ENCODE measurements at places on chromosomes 2 and 18.

- no peak for DNase-seq
These were observed 137.3 kb downstream of the CCDC148 start for GRCh38 chr2:158319269-158319668.

DNA sequence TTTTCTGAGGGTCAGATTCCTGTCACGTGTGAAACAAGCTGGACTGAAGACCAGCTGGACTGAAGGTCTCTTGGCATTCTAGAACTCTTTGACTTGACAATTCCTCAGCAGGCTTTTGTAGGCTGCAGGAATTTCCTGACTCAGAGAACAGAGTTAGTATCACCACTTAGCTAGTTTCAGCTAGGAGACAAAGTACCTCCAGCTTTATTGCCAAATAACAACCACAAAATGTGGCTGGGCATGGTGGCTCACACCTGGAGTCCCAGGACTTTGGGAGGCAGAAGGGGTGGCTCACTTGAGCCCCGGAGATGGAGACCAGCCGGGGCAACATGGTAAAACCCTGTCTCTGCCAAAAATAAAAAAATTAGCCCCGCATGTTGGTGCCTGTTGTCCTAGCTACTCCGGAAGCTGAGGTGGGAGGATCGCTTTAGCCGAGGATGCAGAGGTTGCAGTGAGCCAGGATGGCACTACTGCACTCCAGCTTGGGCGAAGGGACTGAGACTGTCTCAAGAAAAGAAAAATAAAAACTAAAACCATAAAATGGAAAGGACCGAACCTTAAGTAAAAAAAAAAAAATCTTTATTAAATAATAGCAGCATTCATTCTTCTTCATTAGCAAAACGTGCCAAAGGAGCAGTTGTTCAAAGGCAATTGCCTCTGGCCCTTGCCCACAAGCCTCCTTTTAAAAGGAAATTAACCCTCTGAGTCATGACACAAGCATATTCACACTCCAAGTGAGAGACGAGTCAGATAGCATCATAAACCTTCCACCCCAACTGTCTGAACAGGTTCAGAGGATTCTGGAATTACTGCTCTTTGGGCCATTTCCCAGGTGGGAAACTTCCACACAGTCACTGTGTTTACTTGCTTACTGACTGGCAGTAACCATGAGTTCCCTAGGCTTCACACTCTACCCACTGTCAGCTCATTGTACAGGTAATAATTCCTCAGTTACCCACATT, 88.9 kb downstream of the MYL12B start:
- no peak for DNase-seq

- DNase-seq = no peak
These were observed 65.1 kb upstream of the RPRM start for GRCh38 chr2:153543635-153544071.

DNA sequence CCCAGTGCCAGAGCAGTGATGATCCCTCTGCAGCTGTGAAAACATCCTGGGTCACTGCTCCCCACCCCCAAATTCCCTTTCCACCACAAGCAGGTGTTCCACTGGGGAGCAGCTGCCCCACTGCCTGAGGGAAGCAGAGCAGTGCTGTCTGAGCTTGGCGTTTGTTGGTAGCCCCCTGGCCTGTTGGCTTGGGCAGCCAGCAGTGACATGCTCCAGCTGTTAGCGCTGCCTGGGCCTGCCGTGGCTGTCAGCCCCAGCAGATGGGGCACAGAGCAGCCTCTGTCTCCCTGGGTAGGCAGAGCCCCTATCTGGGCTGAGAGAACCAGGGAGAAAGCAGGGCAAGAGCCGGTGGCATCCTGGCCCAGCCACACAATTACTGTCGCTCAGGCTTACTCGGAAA, 247.7 kb downstream of the GLI2 start:
- no peak for DNase-seq

DNA sequence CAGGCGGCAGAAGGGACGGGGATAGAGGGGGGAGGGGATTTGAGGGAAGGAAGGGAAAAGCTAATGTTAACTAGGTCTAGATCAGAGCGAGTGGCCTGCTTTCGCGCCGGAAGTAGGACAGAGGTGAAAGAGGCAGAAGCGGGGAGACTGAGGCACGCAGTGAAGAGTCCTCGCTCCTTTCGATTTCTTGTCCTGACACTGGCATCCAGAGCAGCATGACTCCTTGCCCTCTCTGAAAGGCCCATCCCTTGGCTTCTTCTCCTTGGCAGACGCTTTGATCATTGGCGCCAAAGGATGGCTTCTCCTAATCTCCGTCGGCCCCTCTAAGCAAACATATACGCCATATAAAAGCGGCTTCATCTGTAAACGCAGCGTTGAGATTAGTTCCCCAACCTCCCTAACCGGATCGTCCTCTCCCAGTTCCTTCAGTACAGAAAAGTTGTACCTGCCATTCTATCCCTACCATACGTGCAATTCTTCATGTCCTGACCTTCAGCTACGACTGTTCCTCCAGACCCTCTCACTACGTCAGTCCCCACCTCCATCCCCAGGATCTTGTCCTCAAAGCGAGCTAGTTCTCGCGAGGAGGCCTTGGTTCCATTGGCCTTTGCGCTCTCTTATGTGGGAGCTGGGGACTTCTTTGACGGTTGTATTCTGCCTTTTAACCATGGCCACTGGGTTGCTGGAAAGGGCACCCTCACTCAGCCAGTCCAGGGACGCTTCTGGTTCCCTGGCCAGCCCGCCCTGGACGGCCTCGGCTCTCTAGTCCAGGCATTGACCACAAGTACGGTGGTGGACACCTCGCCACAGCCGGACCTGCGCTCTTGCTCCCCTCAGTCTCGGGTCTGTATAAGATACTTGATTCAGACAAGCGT, 857 bp upstream of the NEUROD1 start:
- DNase-seq = no peak

GRCh38 chr18:74183130-74183529, 34.8 kb downstream of the TIMM21 start:
- no peak for DNase-seq

DNA sequence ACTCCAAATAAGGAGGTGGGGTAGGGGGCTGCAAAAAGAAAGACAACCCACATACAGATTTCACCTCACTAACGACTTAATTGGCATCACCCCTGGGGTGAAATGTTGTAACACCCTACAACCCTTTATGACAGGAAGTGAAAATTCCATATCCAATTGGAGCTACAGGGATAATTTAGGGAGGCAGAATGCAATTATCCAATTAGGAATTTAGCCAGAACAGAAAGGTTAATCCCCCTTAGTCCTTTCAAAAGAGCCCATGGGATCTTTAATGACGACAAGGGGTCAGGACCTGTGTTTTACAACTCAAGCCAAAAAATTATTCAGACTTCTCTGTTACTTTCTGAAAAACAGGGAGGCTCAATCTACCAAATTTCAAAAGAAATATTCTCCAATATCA, 1027.1 kb downstream of the TMEM182 start:
- DNase-seq = no peak

DNA sequence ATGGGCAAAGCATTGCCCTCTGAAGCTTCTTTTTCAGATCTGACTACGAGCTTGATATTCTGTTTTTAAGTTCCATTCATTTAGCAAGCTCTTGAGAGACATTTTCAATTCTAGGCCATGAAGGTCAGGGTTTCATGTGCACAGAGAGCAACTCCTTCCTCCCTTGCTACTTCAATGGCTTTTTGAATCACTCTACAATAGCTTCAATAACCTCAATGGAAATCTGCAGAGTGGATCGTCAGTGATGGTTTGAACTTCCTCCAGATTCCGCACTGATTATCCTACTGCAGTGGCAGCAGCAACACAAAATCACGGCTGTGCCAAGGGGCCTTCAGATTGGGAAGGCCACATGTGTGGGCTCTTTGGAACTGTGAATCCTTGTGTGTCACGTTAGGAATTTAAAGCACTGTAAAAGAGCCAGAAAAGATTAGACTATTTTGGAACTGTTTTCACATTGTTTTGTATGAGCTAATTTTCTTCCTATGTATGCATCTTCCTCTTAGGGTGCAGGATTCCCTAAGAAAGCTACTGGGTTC, 88.4 kb upstream of the MGAT4A start:
- DNase-seq = no peak

DNA sequence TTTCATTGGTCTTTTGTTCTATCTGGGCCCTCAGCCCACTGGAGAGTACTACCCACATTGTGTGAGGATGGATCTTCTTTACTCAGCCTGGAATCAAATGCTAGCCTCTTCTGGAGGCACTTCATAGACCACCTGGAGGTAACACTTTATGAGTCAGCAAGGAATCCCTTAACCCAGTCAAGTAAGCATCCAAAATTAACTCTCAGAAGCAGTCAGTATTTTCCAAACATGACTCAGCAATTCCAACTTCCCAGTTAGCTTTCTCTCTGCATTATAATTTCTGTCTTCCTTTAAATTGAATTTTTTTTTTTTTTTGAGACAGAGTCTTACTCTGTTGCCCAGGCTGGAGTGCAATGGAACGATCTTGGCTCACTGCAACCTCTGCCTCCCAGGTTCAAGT, 142.7 kb downstream of the ACKR3 start:
- DNase-seq = no peak

DNA sequence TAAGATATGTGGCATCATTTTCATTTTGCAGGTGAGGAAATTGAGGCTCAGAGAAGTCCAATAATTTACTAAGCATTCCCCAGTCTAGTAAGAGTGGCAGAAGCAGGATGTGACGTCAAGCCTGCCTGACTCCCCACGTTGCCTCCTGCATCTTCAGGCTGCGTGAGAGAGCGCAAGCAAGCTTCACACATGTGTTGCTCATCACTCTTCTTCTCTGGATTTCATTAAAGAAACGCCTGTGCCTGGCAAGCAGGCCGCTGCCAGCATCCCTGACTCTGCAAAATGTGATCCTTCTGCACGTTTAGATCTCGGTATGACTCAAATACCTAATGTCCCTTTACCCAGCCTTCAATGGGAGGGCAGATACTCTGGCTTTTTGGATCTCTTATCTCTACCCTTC, 96.8 kb downstream of the PRKCE start:
- DNase-seq = no peak

DNA sequence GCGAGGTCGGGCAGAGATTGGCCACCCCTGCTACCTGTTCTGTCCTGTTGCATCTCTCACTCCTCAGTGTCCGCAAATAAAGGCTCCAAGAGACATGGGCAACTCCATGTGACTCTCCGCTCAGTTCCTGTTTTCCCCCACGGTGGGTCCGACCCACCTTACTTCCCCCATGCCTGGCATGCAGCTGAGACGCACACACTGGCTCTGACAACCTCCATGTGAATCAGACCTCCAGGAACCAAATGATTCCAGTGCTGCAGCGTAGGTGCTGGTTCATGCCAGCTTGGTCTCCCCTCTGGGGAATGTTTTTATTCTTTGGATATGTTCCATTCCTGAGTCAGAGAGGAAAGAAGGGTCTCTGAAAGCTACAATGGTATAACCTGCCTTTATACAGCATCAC, 221.5 kb downstream of the SH3RF3 start:
- no peak for DNase-seq

DNA sequence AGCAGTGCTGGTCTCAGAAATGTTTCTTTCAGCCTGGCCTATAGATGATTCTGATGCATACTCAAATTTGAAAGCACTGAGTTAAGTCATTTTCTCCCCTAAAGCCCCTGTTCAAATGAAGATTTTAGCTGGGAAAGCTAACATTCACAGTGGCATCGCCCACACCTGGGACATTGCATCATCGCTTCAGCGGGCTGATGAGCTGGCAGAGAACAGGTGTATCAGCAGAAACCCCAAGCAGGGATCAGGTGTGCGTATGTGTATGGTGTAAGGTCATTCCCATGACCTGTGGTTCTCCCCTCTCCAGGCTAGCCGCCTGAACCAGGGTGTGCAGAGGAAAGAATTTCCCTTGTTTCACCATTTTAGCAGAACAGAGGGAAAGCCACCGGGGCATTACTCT, 56.3 kb downstream of the EPAS1 start:
- no peak for DNase-seq

- no peak for DNase-seq
These were observed 24.7 kb downstream of the IL1B start for GRCh38 chr2:112811841-112812306.

DNA sequence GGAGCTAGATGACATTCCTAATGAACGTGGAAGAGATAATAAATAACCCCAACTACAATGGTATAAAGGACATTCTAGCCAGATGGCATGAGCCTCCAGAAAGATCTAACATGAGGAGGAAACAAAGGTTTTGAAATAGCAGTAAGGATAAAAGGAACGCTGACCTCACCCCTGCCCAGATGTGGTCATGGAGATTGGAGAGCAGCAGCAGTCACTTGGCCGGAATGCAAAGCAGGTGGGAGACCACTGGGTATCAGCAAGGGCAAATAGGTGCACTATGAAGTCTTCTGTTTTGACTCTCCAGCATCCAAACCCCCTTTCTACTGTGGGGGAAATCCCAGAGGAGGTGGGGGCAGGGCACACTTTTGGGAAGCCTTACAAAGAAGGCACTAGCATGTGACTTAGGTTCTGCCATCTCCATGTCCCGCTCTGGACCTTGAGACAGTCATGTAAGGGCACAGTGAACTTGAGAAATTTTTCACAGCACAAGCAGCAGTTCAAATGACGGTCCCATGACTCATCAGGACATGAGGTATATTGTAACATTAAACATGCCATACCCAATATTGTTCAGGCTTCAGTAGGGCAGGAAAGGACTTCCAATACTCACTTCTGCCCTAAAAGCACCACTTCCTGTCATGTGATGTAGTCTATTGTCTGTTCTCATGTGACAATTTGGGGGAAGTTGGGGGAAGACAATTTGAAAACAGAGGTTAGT, 55.2 kb downstream of the METTL4 start:
- no peak for DNase-seq

DNA sequence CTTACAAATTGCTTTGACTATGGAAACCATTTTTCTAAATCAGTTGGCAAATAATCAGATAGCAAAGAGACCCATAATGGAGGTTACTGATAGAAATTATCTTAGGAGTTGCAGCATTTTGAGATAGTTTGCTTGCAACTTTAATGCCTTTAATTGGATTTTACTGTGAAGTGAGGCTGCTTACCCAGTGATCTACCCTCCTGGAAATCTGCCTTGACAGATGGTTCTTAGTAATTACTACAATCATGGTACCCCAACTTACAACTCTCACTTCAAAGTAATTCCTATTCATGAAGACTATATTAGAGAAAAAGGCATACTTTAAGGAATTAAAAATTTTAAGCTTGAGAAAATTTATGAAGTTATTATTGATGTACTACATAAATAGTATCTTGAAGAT, 1288.6 kb upstream of the CDH2 start:
- DNase-seq = no peak

DNA sequence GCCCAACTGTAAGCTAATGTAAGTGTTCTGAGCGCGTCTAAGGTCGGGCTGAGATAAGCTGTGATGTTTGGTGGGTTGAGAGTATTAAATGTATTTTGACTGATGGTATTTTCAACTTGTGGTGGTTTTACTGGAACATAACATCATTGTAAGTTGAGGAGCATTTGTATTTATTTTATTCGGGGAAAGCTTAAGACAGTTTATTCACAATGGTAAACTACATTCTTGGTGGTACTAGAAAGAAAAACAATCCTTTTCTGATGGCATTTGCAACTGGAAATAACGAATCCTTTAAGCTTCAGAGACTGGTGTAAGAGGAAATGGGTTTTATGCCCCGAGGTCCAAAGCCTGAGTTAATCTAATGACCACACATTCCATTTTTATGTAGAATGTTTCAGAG, 283.3 kb upstream of the NETO1 start:
- no peak for DNase-seq

GRCh38 chr18:72991379-72991778, 123.6 kb upstream of the NETO1 start:
- no peak for DNase-seq

- DNase-seq = peak; percentile 73
These were observed 7.6 kb downstream of the ZFP36L2 start for GRCh38 chr2:43218702-43219382.

Data from sciatic nerve (tissue), 2 donors.